Effector memory CD8-positive, alpha-beta T cell (primary cell): ENCODE measurements at places on chromosomes 5 and 9.
A peak's percentile ranks its signal among the peaks of the same experiment; 100 is the strongest.

DNA sequence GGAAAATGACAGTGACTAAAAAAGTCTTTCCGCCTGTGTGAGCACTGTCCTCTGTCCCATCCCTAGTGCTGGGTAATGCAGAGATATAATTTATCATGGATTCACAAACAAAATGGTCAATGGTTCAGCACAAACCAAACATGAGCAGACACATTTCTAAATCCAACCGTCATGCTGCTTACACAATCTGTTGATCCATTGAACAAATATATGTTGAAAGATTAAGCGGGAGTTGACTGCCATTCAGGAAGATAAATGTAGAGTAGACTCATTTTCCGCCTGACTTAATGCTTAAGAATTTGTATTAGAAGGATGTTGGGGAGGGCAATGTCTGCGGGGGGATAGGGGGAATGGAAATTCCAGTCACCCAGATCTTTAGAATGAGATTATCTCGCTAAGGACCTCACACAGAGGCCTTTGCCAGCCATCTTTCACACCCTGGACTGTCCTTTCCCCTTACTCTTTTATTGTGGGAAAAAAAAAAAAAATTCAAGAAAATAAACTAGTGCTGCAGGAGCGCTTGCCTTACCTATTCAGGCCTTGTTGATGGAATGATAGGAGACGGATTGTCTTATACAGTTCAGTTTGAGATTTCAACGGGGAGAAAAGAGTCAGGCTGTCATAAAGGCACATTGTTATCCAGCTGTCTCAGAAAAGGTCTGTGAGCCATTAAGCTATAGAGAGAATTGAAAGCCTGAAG lies 153.7 kb downstream of the TLE1 start:
- DNase-seq, result no peak

DNA sequence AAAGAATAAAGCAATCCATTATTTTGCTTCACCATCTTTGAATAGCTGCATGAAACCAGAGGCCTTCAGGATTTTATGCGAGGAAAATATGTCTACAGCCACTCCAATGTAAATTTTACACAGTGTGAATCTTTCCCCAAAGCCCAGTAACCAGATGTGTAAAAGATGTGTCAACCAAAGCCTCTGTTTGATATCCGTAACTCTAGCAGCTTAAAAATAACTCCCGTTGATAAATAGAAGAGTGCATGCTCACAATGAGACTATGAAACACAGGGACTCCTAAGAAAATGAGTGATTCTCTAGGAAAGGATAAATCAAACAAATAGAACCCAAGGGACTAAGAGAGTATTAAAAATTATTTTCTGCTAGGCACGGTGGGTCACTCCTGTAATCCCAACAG lies 60.0 kb upstream of the NPR3 start:
- DNase-seq, result no peak

DNA sequence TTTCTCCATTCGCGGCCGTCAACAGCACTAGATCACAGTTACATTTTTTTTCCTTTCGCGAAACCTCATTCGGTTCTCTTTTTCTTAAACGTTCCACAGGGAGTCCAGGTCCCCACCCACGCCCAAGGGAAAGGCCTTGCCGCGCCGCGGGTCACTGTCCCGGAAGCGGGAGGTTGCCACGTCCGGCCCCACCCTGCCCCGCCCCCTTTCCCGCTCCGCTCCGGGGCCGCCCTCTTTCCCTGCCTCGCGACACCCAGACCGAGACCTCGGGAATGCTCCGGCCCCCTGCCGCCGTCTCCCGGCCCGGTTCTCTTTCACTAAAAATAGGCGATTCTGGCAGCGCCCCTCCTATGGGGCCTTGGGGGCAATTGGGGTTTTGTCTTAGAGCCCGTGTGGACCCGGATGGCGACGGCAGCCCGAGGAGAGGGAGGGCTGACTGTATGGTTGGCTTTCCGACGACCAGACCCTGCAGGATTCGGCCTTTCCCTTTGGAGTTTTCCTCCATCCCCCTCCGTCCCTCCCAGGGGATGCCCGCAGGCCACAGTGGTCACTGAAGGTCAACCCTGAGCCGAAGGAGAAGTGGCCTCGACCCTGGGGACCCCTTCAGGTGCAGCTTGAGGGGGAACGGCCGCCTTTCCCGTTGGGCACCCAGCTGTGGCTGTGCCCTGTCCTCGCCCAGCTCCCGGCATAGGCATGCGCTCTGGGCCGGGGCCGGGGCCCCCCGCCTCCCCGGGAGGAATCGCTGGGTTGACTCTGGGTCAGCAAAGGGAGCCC lies 2.8 kb upstream of the RACK1 start:
- DNase-seq, result peak; percentile 49

DNA sequence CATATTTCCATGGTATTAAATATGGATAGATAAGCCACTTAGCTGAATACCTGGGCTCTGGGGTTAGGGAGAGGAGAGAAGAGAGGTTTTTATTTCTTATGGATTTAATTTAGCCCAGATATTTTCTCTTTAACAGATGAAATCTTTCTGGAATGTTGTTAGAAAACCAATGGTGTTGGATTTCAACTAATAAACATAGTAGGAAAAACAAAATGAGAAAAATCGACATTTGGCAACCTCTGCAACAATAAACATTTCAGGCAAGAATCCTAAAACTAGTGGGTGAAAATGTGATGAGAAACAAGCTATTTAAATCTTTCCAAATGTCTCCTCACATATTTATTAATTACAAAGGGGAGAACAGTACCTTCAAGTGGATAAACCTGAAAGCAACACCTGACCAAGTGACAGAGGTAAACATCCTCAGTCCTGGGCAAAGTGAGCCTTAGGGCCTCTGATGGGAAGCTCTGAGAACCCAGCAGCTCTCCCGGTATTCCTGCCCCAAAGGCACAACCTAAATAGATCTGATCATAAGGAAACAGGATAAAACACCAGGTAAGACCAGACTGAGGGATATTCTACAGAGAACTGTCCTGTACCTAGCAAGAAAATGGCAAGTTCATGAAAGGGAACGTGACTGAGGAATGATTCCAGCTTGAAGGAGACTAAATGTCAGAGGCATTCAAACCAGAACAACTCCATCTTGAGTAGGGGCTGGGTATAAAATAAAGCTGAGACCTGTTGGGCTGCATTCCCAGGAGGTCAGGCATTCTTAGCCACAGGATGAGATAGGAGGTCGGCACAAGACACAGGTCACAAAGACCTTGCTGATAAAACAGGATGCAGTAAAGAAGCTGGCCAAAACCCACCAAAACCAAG lies 163.7 kb downstream of the ESM1 start:
- DNase-seq, result no peak

DNA sequence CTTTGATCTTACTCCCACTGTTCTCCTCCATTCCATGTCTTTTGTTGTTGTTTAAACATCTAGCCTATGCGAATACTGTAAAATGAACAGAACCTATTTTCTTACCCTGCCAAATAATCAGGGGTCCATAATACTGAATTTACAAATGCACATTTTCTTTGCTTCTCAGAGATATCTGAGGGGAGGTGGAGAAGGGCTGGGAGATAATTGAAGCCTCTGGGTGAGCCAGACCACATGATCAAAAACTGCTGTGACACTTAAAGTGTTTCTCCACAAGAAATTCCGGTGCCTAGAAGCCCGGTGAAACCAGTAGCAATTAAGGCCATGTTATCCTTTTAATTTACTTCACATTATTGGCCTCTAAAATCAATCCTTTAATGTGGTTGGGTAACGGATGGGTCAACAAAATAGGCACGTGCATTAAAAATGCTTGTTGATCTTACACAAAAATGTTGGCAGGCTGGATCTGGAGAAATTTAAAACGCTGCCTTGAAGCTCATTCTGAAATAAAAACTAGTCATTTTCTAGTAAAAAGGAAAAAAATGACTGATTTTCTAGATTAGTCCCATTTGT lies 10.8 kb downstream of the SEMA6A start:
- no peak for DNase-seq

- DNase-seq, result no peak
These were observed 204.7 kb downstream of the ARRDC3 start for GRCh38 chr5:91178461-91178860.
